ENCODE measurements at places on chromosomes 13 and 19.

DNA sequence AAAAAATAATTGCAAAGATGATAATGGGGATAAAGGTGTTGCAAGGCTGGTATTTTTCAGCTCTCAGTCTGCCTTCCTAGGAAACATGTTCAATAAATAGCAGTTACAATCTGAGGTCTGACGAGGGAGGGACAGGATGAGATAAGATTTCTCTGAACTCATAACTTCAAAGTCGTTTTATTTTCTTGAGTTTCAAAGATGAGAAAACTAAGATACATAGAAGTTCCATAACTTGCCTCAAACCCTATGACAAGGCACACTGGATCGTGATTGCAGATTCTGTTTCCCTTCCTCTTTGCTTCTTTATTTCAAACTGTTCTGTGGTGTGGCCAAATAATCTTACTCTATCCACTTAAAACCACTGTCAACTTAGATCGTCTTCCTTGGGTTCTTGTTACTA, 327.2 kb downstream of the GPC5 start:
- DNase-seq: no peak

DNA sequence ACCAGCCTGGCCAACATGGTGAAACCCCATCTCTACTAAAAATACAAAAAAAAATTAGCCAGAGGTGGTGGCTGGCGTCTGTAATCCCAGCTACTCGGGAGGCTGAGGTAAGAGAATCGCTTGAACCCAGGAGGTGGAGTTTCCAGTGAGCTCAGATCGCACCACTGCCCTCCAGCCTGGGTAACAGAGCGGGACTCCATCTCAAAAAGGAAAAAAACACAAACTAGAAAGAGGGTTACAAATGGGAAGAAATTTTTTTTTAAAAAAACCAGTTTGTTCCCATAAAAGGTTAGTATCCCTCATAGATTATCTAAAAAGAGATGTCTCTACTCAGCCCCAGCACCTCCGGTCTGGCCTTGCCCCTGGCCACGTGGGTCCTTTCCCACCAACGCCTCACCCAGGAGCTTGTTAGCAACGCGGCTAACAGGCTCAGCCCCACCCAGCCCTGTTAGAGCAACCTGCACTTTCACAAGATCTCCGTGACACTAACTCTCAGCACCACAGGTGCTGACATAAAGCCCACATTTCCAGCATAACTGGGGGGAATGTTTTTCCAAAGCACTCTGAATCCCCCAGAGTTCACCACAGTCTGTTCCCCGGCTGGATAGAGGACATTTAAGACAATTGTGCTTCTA, 4.3 kb downstream of the DMKN start:
- no peak for DNase-seq

DNA sequence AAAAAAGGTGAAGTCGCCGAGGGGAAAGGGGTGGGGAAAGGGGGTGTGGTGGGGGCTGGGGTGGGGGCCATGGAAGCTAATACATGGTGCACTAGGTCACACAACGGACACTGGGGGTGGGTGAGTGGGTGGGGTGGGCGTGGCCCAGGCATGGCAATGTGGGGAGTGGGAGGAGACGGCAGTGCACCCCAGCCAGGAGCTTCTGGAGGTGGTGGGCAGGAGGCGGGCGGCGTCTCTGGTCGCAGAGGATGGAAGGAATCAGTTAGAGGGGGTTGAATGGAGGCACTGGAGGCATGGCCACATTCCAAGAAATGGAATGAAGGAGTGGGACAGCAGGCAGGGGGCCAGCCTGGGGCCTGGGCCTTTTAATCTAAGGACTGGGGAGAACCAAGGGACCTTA, 19.2 kb upstream of the NANOS2 start:
- DNase-seq: no peak

DNA sequence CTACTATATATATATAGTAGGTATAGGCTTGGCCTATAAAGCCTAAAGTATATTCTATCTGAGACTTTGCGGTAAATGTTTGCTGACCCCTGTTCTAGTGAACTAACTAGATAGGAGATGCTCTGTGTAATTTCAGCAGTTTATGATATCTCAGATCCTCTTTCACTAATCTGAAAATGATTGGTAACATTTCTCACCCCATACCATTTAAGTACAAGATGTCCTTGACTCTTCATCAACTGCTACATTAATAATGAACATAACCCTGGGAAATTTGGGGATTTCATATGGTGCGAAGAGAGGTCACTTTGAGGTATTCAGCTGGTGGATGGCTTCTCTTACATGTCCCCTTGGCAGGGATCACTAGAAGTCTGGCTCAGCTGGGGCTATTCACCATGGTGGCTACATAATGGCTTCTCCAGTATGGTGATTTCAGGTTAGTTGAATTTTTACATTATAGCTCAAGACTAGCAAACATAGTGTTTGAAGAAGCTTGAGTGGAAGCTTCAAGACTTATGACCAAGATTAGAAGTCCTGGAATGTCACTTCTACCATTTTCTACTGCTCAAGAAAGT, 103.6 kb upstream of the MYCBP2 start:
- no peak for DNase-seq

DNA sequence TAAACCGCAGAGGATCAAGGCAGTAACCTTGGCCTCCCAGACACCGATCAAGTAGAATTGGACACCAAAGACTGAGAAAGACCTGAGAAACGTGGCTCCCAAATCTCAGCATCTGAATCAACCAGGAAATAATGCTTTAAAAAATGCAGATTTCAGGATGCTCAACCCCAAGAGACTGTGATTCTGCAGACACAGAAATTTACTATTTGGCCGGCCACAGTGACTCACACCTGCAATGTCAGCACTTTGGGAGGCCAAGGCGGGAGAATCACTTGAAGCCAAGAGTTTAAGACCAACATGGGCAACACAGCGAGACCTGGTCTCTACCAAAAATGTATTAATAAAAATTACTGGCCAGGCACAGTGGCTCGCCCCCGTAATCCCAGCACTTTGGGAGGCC, 6.2 kb downstream of the ABCC4 start:
- DNase-seq: no peak

- DNase-seq: no peak
Measured at GRCh38 chr13:100887729-100888151, 213.1 kb upstream of the TMTC4 start.

GRCh38 chr13:113187263-113187669, 21.2 kb downstream of the PCID2 start:
- no peak for DNase-seq

- no peak for DNase-seq
Measured at GRCh38 chr13:98377635-98378378, 199.1 kb downstream of the STK24 start.

GRCh38 chr19:42360787-42361544, 29.1 kb downstream of the CNFN start:
- no peak for DNase-seq

GRCh38 chr19:45186509-45187334, 8.1 kb downstream of the BLOC1S3 start:
- no peak for DNase-seq

Measured in activated CD4-positive, alpha-beta T cell treated with anti-CD3 and anti-CD28 coated beads for 1 hour (primary cell).